ENCODE measurements at places on chromosomes 7 and 10.

GRCh38 chr10:129922598-129923123 lies 41.4 kb downstream of the EBF3 start:
- DNase-seq: no peak

GRCh38 chr10:101028446-101029337 lies 2.2 kb downstream of the PDZD7 start:
- DNase-seq: no peak

DNA sequence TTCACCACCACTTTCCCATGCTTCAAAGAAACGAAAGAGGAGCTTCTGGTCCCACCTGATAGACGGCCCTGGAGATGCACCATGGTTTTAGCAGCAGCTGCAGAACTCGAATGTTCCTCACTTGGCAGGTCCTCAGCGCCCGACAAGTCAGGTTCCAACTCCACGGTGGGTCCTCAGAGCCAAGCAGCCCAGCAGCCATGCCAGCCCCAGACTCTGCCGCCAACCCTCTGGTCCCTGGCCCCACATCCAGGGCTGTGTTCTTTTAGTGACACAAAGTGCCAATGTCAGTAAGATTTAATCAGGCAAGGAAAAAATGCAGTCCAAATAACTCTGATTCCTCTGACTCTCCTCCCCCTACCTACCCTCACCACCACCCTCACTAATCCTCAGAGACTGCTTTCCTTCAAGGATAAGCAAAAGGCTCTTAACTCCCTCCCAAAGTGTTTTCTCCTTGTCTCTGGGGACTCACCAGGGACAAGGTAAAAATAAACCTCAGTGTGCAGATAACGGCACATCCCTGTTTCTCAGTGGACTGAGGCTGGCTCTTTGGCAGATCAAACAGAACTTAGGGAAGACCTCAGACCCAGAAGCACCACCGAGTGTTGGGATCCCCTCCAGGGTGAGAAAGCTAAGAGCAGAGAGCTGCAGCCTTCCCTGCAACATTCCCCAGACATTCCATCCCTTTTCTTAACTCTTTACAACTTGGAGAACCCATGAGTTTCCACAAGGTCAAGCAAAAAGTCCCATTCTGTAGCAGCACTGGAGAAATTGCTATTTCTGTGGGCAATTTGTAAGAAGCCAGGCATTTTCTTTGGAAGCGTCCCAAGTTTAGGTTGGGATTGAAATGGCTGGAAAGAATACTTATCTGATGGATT lies 358.9 kb downstream of the FRMD4A start:
- DNase-seq: no peak

DNA sequence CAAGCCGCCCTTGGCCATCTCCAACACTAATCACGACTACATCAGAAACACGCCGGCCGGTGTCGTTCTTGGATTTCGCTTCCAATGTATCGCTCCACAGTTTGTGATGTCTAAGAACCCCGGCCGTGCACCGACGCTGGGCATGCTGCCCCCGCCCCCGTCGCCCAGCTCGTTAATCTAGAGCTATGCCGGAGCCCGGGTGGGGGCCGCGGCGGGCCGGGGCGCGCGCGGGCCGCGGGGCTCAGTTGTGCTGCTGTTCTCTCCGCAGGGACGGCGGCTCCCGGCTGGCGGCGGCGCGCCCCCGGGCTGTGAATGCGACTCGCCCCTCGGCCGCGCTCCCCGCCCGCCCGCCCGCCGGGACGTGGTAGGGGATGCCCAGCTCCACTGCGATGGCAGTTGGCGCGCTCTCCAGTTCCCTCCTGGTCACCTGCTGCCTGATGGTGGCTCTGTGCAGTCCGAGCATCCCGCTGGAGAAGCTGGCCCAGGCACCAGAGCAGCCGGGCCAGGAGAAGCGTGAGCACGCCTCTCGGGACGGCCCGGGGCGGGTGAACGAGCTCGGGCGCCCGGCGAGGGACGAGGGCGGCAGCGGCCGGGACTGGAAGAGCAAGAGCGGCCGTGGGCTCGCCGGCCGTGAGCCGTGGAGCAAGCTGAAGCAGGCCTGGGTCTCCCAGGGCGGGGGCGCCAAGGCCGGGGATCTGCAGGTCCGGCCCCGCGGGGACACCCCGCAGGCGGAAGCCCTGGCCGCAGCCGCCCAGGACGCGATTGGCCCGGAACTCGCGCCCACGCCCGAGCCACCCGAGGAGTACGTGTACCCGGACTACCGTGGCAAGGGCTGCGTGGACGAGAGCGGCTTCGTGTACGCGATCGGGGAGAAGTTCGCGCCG lies 1.9 kb downstream of the VWC2 start:
- DNase-seq: no peak

- DNase-seq: no peak
Measured at GRCh38 chr7:140223515-140224221, 46.9 kb upstream of the KDM7A start.

DNA sequence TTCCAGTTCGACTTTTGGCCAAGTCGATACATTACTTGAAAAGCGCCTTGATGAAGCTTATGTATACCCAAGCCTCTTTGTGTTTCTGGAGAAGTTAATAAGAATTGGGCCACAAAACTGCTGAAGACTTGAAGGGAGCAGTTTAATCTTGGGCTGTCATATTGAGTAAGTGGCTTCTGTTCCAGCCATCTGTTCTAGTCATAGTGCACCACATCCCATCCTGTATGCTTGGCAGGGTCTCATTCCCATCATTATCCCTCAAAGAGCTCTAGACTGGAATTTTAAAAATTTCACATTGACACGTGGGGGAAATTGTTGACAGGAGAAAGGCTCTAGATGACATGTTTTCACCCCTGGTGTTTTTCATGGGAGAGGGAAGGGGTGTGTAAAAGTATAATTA lies 196.6 kb upstream of the PLPP4 start:
- no peak for DNase-seq

GRCh38 chr10:50605951-50606270 lies 17.8 kb downstream of the SGMS1 start:
- no peak for DNase-seq

GRCh38 chr10:118568327-118568848 lies 27.1 kb downstream of the PRLHR start:
- peak; percentile 24 for DNase-seq
